Mucosa of descending colon (tissue), 3 donors: ENCODE measurements at places on chromosomes 6 and 20. TPM values are rescaled to one million over a fixed set of nuclear protein-coding genes. Genes with fewer than 3 reads are reported as not detected.

GRCh38 chr6:30570263-30570662 lies 979 bp upstream of the ABCF1 start:
- DNase-seq: no peak

- DNase-seq: no peak
Measured at GRCh38 chr20:8291873-8292272, 159.8 kb downstream of the PLCB1 start.

- no peak for DNase-seq
Measured at GRCh38 chr6:79605968-79606764, 25.0 kb upstream of the SH3BGRL2 start.

- DNase-seq: no peak
Measured at GRCh38 chr6:72649032-72649984, 27.4 kb downstream of the KCNQ5 start.

DNA sequence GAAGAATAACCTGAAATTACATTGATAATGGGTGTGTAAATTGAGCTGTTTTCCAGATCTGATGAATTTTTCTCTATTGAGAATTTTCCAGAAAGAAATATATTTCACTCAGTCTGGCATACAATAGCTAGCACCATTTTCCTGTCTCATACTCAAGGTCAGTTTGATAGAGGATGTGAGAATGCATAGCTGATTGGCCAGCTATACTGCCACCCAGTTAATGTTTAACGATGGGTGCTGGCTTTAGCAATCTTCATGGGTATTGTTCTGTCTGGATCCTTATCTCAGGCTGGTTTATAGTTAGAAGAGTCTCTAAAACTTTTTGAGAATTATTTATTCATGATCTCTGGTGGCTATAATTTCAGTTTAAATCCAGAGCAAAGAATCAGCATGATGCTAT lies 147.4 kb downstream of the HDGFL1 start:
- no peak for DNase-seq

DNA sequence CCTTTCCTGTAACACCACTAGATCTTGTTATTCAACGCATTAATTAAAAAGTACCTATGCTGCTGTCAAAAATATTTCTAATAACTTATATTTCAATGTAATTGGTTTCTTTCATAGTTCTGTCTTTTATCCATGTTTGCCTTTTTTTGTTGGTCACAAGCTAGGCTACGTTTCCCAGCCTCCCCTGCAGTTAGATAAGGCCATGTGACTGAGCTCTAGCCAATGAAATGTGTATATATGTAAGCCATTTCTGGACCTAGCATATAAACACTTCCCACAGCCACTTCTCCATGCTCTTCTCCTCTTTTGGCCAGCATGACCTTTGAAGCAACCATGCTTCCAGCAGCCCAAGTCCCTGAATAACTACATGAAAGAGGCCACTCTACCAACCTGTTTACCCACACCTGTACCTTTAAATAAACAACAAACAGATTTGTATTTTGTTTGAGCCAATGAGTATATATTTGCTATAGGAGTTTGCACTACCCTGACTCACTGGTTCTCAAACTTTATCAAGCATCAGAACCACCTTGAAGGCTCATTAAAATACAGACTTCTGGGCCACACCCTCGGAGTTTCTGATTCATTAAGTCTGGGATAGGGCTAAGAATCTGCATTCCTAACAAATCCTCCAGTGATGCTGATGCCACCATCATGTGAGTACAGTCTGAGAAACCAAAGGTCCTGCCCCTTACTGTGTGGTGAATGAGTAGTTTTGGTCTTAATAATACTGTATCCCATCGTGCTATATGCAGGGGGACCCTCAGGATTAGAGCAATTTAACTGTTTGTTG lies 45.6 kb upstream of the BEND6 start:
- DNase-seq: no peak

- DNase-seq: no peak
Measured at GRCh38 chr6:90304308-90304707, 7.7 kb upstream of the BACH2 start.

GRCh38 chr6:143743301-143744166 lies 65.8 kb downstream of the PHACTR2 start:
- no peak for DNase-seq

- no peak for DNase-seq
Measured at GRCh38 chr6:149905371-149905910, 7.5 kb upstream of the RAET1E start.

DNA sequence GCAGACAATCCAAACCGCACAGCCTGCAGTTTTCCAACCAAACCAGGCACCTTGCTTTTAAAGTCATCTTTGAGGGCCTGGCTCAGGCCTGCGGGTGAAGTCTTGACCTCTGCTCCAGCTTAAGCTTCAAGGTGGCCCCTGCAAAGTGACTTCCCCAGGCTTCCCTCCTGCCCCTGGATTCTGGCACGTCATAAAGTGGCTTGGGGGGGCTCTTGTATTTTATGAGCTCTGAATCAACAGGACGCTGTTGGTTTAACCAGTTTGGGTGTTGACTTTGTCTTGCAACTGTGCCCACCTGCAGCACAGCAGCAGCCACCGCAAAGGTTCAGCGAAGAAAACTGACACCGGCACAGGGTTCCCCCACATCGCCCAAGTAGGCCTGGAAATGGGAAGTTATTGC lies 81.2 kb downstream of the NFATC2 start:
- no peak for DNase-seq

DNA sequence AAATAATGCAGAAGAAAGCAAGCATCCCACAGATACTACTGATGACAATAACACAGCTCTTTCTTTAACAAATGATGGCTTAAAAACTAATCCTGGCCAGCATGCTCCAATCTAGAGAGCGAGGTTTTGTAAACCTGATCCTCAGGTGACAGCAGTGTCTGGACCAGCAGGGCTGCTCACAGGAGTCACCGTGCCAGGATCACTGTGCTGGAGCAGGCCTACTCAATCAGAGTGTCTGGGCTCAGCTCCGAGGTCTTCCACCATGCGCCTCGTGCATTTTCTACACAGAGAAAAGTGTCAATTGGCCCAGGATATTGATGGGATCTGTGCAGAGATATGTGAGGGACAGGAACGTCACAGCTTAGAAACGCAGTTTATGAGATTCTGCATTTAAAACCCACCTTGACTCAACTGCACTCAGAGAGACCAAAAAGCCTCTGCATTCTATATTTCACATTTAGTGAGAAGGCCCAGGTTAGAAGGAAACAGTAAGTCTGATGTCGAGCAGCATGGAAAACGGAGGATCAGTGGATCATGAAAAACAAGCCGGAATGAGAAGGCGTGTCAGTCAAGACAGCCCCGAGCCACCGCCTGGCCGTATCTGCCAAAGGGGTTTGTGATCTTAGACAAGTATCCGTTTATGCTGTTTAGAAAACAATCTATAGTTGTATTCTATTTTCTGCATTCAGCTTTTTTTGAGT lies 7.8 kb downstream of the RAMACL start:
- DNase-seq: no peak

GRCh38 chr20:6704132-6704861 lies 63.2 kb upstream of the BMP2 start:
- peak; percentile 60 for DNase-seq

DNA sequence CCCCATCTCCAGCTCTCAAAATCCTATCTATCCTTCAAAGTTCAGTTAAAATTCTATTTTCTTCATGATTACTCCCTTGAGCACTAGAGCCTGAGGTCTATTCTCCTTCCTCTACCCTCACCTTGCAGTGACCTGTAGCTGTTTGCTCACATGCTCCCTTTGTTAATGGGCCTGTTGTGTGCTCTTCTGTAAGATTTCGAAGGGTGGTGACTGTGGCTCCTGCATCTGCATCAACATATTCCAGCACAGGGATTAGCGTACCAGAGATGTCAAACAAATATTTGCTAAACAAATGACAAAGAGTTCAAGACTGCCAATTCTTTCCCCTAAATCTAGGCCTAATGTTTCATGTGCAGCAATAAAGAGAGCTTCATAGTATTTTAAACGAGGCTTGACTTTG lies 69.5 kb downstream of the ELOVL5 start:
- DNase-seq: no peak

DNA sequence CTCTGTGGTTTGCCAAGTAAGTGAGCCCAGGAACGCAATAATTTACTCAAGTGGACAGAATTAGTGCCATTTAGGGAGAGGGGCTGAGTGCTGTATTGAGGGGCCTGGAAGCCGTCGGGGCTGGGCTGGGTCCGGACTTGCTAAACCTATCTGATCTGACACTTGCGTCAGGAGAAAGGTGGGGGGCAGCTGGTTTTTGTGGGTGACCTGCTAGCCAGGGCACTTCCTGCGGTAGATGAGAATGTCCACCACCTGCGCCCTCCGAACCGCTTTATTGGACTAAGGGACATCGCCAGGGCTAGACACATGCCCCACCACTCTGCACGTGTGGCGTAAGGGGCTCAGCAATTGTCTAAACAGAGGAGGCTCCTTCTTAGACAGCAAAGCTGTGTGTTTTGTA lies 139.1 kb downstream of the CDH4 start:
- no peak for DNase-seq

DNA sequence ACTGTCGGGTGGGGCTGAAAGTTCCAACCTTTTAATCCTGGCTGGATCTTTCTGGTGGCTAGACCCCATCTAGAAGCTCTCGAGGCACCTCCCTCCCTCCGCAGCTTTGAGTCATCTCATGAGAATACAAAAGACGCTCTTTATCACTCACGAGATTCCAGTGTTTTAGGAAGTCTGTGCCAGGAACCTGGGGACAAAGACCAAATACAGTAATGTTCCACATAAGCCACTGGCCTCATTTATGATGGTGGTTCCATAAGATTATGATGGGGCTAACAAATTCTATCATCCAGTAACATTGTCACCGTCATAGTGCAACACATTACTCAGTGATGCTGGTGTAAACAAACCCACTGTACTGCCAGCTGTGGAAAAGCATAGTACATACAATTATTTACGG lies 48.7 kb downstream of the NCOA7 start:
- no peak for DNase-seq

DNA sequence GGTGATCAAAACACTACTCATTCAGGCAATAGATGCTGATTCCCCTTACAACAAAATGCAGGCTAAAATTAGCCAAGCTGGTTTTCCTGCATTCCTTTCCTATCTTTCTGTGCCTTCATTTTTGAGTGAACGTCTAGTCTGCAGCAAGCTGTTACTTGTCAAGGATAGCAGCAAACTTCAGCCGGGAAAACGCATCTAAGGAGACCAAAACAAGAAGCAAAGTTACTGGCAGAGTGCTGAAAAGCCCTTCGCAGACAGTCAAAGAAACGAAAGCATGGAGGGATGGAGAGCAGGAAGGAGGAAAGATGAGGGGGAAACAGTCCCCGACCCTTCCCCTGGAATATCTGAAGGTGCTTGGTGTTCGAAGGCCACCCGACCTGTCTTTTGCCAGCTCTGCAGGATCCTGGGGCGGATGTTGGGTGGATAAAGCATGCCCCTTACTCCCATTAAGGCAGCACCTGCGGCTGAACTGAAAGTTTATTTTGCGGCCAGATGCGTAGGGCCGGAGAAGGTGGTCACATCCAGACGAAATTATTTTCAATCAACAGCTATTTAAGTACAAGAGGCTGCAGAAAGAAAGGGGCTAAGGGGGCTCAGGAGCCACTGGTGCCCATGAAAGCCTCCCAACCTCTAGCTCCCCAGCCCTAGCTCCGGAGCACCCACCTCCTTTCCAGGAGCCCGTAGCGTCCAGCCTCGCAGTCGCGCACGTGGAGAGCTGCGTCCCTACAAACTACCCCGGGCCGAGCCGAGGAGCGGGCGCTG lies 538 bp downstream of the FERMT1 start:
- no peak for DNase-seq

GRCh38 chr20:32436968-32437367 lies 78.8 kb downstream of the ASXL1 start:
- DNase-seq: no peak

- DNase-seq: peak; percentile 57
Measured at GRCh38 chr20:63178889-63179686, 36.8 kb downstream of the YTHDF1 start.

DNA sequence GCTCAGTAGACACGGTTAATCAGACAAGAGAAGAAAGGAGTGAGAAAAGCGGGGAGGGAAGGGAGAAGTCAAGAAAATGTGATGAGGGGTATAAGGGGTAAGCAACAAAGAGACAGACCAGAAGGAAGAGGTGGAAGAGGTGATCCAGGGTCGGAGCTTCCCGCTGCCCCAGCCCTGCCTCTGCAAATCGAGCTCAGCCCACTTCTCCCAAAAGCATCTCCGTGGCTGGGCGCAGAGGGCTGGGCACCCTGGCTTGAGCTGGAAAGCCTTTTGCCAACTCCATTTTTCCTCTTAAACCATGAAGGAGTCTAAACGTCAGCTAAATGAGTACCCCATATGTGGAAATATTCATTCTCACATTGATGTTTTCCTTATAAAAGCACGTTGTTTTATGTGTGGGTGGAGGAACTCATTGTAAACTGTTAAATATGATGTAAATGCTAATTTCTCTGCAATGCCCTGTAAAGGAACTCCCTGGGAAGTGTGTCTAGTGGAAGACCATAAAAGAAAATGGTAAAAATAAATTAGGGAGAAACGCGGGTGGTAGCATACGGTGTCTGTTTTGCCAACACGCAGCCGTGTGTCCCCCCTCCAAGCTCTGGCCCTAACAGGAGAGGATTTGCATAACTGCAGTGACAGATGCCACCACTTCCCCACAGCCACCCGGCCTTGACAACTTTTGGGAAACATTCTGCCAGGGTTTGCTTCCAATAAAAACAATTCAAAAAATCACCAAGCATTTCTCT lies 55.2 kb upstream of the MAFB start:
- DNase-seq: no peak

DNA sequence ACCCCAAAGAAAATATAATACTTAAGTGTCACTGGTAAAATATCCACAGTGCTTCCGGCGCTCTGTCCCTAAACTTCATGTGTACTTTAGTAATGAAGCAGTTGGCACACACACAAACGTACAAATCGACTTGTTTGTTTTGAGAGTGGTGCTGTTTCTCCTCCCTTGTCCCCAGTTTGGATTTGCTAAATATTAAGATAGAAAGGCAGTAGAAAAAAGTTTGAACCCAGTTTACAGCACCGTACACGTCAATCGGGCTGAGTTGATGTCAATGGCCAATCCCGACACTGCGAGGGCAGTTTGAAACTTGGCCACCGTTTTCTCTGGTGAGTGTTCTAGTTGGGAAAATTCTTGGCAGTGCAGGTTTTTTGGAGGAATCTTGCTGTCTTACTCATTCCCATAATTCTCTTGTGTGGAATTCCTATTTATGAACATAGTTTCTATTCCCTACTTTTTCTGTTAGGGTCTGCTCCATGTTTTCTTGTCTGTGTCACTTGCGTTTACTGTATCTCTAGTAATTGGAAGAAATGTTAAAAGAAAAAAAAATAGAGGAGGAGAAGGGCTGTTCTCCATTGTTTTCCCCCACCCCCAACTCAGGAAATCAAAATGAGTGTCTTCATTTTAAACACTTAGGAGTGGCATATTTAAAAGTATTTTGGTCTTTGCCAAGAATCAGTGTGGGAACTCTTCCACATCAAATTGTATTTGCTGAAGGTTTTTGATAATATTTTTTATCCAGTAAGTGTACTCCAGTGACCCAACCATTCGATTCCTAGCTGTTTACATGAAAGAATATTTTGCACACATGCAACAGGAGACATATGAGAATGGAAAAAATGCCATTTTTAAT lies 72.3 kb downstream of the OR2B2 start:
- no peak for DNase-seq

Gene PEDS1
- 23.3 TPM for total RNA-seq

Gene ITPA
- 44.7 TPM for total RNA-seq

Gene IMPG1
- not detected for total RNA-seq

Gene CST3
- 852 TPM for total RNA-seq

Gene TRIM40
- total RNA-seq: 33.4 TPM

Gene BPIFB2
- not detected for total RNA-seq

Gene CLPSL1
- total RNA-seq: not detected
